ENCODE measurements at places on chromosomes 1 and 21. TPM values are rescaled to one million over a fixed set of nuclear protein-coding genes. Genes with fewer than 3 reads are reported as not detected.

DNA sequence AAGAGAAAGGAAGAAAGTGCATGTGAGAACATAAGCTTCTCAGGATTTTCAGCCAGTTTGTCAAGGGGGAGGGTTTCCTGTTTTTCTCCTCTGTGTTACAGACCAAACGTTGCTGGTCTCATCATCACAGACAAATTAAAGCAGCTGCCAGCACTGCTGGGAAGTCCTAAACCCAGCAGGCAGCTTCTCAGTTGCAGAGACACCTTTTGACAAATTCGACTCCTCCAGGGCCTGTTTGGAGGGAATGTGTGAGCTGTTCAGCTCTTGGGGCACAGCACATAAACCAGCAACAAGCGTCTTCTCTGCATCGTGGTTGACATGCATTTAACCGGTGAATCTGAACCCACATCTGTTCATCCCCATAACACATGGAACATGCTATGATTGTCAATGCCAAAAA is 454.6 kb upstream of the RUNX1 start:
- no peak for DNase-seq

The GPR52 gene
- not detected for polyA plus RNA-seq

The DNAI4 gene
- polyA plus RNA-seq = 4.3 TPM

The TMEM200B gene
- polyA plus RNA-seq = 5.9 TPM

- no peak for DNase-seq
Observed at GRCh38 chr21:28916150-28916893, 76.4 kb downstream of the LTN1 start.

DNA sequence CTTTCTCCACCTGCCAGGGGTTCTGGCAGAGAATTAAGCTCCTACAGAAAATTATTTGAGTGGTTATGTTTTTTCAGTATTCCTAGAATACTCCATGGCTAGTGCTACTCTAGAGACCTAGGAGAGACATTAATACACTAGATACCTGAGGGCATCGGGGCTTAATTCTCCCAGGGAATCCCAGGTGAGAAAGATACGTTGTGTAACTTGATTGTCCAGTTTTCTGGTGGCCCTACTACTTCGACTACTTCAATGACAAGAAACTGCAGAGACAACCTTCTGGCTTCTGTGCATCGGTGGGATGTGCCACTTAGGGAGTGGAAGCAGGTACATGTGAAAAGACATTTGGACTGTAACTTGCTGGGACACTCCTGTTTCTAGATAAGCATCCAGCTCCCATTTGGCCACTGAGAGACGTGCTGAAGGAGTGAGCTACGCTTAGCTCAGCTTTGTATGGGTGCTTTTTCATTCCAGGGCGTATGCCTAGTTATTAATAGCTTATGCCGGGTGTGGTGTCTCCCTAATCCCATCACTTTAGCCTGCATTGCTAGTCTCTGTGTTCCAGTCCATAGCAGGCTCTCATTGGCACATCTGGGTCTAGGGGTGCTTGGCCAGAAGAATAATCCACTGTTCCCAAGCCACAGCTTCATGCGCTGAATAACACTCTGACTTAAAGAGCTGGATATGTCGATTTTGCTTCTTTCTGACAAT is 300.7 kb downstream of the SIPA1L2 start:
- no peak for DNase-seq

DNA sequence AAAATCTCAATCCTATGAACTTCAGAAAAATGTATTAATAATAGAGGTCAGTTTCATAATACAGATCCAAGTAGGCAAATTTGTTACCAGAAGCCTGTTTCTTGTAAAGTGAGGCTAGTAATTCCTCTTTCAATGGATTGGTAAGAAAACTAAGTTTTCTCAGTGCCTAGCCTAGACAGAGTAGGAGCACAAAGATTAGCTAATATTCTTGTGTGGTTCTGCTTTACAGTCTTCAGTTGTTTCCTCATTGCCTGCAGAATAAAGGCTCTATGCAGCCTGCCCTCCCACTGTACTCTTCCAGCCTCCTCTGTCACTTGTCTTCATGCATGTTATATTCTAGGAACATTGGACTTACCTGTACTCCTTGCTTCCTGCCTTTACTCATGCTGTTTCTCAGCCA is 2.4 kb upstream of the PPP1R15B start:
- DNase-seq = no peak

GRCh38 chr1:226677027-226678020 is 61.8 kb downstream of the ITPKB start:
- no peak for DNase-seq

DNA sequence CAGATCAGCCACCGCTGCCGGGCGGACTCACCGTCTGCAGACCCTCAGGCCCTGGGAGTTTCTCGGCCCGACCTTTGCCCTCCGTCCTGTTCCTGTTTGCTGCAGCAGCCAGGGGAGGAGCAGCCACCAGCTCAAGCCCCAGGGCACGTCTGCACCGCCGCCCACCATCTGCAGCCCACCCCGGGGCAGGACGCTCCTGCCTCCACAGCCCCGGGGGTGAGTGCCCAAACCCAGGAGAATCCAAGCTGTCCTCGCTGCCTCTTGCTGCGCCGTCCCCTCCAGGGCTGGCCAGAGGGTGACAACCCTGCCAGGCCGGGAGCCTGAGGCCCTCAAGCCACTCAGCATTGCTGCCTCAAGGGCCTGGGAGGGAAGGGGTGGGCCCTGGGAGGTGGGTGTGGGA is 1.2 kb upstream of the SLC25A34 start:
- DNase-seq = no peak

- DNase-seq = no peak
Observed at GRCh38 chr1:218796773-218797172, 376.9 kb upstream of the LYPLAL1 start.

GRCh38 chr1:75901371-75901770 is 30.8 kb downstream of the ASB17 start:
- no peak for DNase-seq

- DNase-seq = no peak
Observed at GRCh38 chr1:83017701-83018100, 981.2 kb downstream of the TTLL7 start.

GRCh38 chr1:61754545-61754944 is 12.3 kb downstream of the PATJ start:
- DNase-seq = no peak

- no peak for DNase-seq
Observed at GRCh38 chr21:23725576-23725975, 1881.7 kb downstream of the MRPL39 start.

GRCh38 chr1:28374297-28374696 is 4.8 kb downstream of the PHACTR4 start:
- DNase-seq = no peak

- DNase-seq = no peak
Observed at GRCh38 chr21:17989780-17990179, 170.6 kb upstream of the C21orf91 start.

DNA sequence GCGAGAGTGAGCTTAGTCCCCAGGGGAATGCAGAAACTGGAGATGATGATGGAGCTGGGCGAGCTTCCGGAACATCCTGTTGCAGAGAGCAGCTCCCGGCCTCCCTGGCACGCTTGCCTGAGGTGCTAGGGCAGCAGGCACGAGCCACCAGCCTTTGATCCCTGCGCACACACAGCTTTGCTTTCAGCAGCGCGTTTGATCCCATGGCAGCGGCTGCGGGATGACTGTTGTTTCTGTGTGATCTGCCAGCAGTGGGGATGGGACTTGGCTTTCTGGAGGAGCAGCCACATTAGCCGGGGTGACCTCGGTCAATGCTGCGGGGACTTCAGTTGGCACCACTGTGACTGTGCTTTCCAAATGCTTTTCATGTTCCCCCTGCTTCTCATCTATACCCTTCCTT is 193.2 kb downstream of the KAZN start:
- no peak for DNase-seq

The SLC1A7 gene
- polyA plus RNA-seq = 0.24 TPM

DNA sequence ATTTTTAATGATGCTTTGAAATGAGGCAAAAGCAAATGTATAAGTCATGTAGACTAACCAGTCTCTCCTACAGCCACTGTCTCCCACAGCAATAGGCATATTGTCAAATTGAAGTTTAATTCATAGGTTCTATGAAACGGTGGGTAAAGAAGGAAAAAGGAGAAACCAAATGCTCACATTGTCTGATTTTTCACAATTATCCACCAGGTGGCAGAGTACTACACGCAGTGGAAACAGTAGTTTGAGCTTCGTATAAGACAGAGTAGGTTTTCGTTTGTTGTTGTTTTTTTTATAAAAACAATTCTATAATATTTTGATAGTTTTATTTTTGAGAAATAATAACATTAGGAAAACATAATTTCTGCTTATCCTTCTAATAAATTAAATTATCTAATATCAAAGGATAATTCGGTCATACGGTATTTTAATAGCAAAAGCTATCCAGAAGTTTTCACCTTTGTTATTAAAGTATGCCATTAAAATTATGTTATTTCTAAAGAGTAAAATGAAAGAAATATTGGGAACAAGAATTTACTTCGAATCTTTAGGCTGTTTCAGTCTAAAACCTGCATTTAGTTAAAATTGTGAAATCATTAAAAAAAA is 39.1 kb downstream of the TYW3 start:
- DNase-seq = peak; percentile 13

The PGLYRP4 gene
- polyA plus RNA-seq = not detected

DNA sequence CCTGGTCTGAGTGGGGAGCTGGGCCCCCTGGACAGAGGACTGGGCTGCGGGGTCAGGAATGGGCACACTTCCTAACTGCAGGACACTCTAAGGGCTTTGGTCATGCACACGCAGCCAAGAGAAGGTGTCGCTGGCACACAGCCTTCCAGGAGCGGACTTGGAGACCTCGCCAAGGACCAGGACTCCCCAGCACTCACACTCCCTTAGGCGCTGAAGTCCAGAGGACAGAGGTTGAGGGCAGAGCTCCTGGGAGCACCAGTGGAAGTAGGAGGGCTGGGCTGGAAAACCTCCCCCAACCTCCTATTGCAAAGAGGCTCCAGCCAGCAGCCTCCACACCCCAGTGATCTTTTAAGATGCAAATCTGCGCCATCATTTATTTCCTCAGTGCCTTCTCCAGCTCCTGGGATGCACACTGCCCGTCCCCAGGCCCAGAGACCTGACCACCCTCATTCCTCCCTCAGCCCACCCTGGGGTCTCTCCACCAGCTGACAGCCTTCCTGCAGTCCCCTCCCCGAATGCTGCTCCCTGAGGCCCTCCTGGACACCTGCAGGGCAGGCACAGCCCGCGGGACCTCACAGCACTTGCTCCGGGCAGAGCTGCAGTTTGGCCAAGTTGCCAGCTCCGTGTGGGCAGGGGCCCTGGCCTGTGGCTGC is 3.0 kb downstream of the TSPEAR start:
- DNase-seq = no peak

DNA sequence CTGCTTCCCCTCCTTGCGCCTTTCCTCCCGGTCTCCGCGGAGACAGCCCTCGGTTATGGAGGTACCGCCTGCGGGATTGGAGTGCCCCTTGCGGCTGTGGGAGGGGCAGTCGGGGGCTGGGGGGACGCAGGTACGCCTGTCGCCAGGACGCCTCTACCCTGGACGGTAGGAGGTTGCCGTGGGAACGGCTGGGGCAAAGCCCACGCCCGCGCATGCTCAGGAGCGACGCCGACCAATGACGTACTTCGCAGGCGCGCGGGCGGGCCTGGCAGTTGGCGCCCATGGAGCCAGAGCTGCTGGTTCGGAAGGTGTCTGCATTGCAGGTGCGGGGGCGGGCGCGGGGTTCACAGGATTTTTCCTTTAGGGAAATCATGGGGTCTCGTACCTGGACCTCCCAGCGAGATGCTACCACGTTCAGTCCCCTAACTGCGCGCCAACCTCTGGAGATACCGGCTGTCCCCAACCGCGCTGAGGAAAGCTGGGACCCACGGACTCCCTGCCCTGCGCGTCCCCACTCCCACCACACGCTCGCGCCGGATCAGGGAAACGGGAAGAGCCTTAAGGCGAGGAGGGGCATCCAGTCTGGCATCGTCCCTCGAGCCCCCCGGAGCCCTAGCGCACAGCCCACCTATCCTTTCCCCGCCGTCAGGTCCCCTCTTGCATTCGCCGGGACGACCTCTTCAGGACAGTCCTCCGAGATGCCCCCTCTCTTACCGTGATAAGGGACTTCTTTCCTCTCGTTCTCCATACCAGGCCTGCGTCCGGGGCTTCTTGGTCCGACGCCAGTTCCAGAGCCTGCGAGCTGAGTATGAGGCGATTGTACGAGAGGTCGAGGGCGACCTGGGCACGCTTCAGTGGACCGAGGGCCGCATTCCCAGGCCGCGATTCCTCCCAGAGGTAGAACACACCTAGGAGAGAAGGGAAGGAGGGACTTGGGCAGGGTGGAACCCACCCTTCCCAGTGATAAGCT is at the start of gene IQCC:
IQCC (plus strand) TSS at position 271 of the 970 bp plus-strand sequence; CDS start at position 282, 11 bp downstream.
- no peak for DNase-seq

The LCE2B gene
- not detected for polyA plus RNA-seq

DNA sequence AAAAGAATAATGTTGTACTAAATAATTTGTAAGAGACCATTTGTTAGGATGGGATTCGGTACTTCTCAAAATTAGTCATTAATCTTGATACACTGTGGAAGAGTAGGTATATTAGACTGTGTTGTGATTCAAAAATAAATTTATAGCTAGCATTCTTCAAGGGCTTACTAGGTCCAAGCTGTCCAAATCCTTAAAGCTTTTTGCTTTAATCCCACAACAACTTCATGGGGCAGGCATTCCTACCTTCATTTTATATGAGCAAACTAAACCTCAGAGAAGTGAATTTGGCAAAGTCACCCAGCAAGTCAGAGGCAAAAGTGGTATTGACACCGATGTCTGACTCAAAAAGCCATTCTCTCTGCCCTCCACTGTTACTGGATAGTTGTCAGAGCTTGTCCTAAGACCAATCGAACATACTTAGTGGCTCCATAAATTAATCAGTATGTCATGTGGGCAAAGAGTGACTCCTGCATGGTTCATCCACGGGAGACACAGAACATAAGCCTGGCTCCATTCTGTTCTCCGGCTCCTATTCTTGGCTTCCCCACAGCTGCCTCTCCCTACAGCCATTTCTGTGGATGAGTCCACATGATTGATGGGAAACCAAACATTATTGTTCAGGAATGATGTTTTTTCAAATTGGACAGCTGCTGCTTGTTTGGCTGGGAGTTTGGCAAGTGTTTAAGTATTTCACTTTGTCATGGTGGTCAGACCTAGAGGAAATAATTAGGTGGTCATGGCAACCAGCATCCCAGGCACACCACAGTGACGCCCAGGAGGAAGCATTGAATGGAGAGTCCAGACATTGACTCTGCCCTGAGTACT is 133.4 kb upstream of the FGGY start:
- DNase-seq = no peak

GRCh38 chr1:4137621-4138415 is 237.7 kb upstream of the C1orf174 start:
- peak; percentile 17 for DNase-seq

- no peak for DNase-seq
Observed at GRCh38 chr1:10538646-10539355, 64.1 kb downstream of the PEX14 start.
